ENCODE measurements at places on chromosomes 4 and X.

- DNase-seq = no peak
These were observed 1.1 kb downstream of the CTBP1 start for GRCh38 chr4:1247864-1248244.

DNA sequence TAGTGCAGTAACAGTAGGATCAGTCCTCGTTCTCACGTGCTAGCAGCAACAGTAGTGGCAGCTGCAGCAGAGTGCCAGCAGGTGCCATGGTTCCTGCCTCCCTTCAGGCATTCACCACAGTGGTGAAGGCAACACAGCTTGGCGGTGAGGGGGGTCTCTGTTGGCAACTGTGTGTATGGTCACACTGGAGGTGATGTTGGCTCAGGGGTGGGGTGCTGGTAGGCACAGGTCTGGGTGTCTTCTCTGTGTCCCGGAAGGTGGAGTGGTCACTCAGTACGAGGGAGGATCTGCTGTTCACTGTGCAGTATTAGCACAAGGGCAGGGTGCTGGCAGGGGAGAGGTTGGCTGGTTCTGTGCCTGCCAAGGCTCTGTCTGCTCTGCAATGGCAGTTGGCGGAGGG, 671.8 kb downstream of the CCSER1 start:
- no peak for DNase-seq

DNA sequence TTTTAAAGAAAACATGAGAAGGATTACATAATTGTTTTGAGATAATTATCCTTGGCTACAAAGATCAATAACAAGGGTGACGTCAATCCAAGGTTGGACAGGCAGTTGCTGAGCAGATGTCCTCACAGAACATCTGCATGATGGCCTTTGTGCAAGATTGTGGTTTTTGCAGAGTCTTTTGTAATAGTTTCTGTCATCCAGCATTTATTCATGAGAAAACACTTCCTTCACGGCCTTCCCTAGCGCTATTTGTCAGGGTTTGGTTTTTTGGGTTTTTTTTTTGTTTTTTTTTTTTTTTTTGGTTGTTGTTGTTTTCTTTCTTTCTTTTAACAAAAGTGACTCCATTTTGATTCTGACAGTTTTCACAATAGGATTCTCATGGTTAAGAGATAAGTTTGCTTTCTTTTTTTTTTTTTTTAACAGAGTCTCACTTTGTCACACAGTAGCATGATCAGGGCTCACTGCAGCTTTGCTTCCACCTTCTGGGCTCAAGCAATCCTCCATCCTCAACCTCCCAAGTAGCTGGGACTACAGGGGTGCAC, 31.5 kb upstream of the ELF2 start:
- DNase-seq = peak; percentile 2

DNA sequence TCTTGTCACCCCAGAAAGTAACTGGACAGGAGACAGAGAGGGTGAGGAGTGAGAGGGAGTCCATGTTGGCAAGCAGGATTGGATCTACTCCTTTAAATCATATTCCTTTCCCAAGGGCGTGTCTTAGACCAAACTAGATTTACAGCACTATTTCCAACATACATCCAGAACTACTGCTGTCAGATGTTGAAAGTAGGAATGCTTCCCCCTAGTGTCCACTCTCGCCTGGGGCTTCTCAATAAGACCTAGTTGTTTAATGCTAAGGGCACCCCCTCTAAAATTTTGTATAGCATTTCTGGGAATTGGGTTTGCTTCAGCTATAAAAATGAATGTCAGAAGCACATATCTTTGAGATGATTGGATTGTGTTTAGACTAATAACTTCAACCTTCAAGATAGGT, 13.3 kb downstream of the OFD1 start:
- DNase-seq = peak; percentile 16

DNA sequence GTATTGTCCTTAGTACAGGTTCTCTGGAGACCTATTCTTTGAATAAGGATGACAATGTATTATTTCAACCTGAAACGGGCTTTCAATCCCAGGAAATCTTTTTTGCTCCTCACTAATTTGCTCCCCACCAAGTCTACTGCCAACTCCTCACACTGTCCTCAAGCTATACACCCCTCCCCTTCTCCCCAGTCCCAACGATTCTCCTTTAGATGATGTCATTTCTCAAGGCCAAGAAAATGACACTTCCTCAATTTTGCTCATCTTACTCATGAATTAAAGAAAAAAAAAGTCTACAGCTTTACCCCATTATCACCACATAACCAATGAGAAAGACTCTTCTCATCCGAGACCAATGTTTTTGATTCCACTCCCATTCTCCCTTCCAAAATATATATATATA, 20.6 kb downstream of the AP1S2 start:
- DNase-seq = no peak

- DNase-seq = peak; percentile 82
These were observed 157.8 kb upstream of the TTC29 start for GRCh38 chr4:147103403-147103946.

- no peak for DNase-seq
These were observed 284.6 kb upstream of the GATB start for GRCh38 chr4:152045449-152045806.

DNA sequence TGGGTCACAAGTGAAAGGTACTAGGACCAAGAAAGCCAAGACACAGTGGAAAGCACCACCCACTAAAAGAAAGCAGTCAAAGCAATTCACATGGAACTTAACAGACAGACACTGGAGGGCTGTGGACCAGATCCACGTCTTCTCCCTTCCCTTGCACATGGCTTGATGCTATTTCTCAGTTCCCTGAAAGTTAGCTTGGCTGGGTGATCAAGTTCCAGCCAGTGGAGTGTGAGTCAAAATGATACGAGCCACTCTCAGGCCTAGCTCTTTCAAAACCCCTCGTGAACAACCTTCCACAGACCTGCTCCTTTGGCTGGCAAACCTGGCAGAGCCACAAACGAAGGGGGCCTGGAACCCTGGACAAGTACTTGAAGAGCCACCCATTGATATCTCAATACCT, 52.0 kb downstream of the RELL1 start:
- no peak for DNase-seq

Data from Daoy (cell line).